ENCODE measurements at places on chromosomes 4 and X.

- no peak for DNase-seq
Measured at GRCh38 chrX:149639568-149639967, 8.0 kb upstream of the TMEM185A start.

GRCh38 chr4:121380776-121381462 lies at the start of gene QRFPR:
TSS of gene QRFPR (minus strand) at chr4:121381018. CDS start at chr4:121380647, 371 bp downstream.
- no peak for DNase-seq

DNA sequence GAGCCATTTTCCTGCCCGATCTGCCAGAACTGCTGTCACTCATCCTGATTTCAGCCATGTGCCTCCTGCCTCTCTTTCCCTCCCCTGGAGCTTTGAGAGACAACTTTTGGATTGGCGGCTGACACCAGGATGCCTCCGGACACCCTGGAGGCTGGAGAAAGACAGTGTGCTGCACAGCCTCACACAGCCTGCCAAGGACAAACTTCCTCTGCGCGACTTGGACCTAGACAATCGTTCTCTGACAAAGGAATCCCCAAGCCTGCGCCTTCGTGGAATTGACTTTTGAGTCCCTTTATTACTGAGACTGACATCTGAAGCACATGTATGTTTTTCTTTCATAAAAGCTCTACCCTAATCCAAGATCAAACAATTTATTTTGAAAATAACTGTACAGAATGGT lies 10.8 kb upstream of the LDB2 start:
- DNase-seq = no peak

DNA sequence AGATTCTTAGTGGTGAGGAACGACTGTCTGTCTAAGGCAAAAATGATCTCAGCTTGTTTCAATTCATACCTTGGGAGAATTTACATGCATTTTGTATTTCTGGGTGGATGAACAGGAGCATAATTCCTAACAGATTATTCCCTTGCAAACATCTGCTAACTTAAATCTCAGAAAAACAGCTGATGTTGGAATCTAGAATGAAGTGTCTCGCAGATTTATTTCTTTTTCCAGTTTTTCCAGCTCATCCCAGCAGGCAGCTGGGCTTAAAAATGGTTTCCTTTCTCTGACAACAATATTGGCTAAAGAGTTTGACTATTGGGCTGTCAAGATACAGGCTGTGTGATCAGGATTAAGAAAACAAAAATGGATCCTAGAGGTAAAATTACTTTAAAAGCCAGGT lies 1.1 kb downstream of the LNX1 start:
- DNase-seq = no peak

GRCh38 chrX:150326541-150327247 lies 36.4 kb upstream of the MAMLD1 start:
- no peak for DNase-seq

- no peak for DNase-seq
Measured at GRCh38 chrX:34325460-34325859, 193.3 kb upstream of the FAM47A start.

- DNase-seq = no peak
Measured at GRCh38 chrX:106415276-106415895, 196.4 kb upstream of the RADX start.

GRCh38 chr4:40331961-40332360 lies 3.2 kb upstream of the CHRNA9 start:
- no peak for DNase-seq

- DNase-seq = no peak
Measured at GRCh38 chrX:8314881-8315280, 143.8 kb upstream of the VCX2 start.

GRCh38 chr4:152099555-152099954 lies 338.7 kb upstream of the GATB start:
- DNase-seq = no peak

- DNase-seq = no peak
Measured at GRCh38 chrX:19350941-19351384, 7.2 kb downstream of the PDHA1 start.

GRCh38 chrX:56564921-56565840 lies 1.8 kb downstream of the UBQLN2 start:
- no peak for DNase-seq

- DNase-seq = no peak
Measured at GRCh38 chrX:12965131-12965940, 9.6 kb upstream of the TMSB4X start.

GRCh38 chr4:138405934-138406567 lies 163.9 kb upstream of the SLC7A11 start:
- DNase-seq = no peak

DNA sequence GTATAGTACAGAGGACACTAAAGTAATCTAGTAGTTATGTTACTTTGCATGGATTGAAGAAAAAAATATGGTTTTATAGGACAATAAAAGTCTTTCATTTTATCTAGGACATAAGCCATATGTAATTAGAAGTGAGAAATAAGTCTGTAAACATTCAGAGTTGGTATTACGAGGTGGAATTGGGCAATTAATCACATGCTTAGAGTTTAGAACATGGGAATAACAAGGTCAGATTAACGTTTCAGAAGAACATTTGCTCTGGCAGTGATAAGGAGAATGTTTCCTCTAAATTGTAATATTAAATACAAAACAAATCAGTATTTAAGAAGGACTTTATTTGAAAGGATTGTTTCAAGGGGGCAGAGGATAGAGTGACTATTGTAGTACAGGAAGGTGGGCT lies 15.6 kb upstream of the SULT1E1 start:
- no peak for DNase-seq

Measured in cerebellar nuclear complex (tissue), 1 donor.